ENCODE measurements at places on chromosomes 1 and 21. TPM values are rescaled to one million over a fixed set of nuclear protein-coding genes. Genes with fewer than 3 reads are reported as not detected.

- no peaks in the 10 kb centered on the region for H3K36me3 ChIP-seq
- no peak for DNase-seq
- no peaks in the 10 kb centered on the region for H3K27me3 ChIP-seq
- no peak overlapping the region for H3K4me3 ChIP-seq
- peak overlapping the region; percentile 55 for H3K27ac ChIP-seq
Observed at GRCh38 chr1:182083851-182084486, 22.5 kb upstream of the ZNF648 start.

GRCh38 chr1:89606227-89606980 lies 26.5 kb upstream of the LRRC8C start:
- no peaks in the 10 kb centered on the region for H3K27me3 ChIP-seq
- peaks cover 34% of the 10 kb centered on the region for H3K4me1 ChIP-seq
- no peaks in the 10 kb centered on the region for H3K36me3 ChIP-seq
- H3K4me3 ChIP-seq, result no peak overlapping the region

- DNase-seq, result no peak
- H3K27ac ChIP-seq, result no peak overlapping the region
- no peaks in the 10 kb centered on the region for H3K36me3 ChIP-seq
Observed at GRCh38 chr1:7670334-7671145, 100.6 kb upstream of the VAMP3 start.

GRCh38 chr1:154741327-154741726 lies 128.8 kb downstream of the KCNN3 start:
- no peaks in the 10 kb centered on the region for H3K4me1 ChIP-seq
- no peak overlapping the region for H3K4me3 ChIP-seq
- no peak for DNase-seq
- H3K27ac ChIP-seq, result no peak overlapping the region
- no peaks in the 10 kb centered on the region for H3K36me3 ChIP-seq

DNA sequence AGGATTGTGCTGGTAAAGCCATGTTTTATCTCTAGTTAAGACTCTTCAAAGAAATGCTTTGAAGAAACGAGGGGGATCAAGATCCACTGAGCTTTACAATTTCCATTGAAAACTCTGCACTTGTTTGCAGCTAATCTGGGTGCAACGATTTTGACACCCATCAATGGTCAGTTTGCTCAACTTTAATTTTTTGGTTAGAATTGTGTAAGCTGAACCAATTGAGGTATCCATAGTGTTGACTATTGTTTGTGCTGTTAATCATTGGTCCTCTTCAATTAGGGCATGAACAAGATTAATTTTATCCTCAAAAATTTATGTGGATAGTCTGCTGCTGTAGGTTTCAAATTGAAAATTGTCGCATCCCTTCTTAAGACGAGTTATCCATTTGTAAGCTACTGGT lies 17.7 kb upstream of the PLXNA2 start:
- H3K4me3 ChIP-seq, result no peak overlapping the region
- no peak for DNase-seq
- peaks cover 10% of the 10 kb centered on the region for H3K27me3 ChIP-seq
- H3K36me3 ChIP-seq, result no peaks in the 10 kb centered on the region
- H3K27ac ChIP-seq, result no peak overlapping the region

GRCh38 chr1:44467566-44467965 lies 62.5 kb downstream of the RNF220 start:
- no peaks in the 10 kb centered on the region for H3K36me3 ChIP-seq
- peaks cover 6% of the 10 kb centered on the region for H3K4me1 ChIP-seq
- no peak overlapping the region for H3K27ac ChIP-seq
- H3K27me3 ChIP-seq, result no peaks in the 10 kb centered on the region

DNA sequence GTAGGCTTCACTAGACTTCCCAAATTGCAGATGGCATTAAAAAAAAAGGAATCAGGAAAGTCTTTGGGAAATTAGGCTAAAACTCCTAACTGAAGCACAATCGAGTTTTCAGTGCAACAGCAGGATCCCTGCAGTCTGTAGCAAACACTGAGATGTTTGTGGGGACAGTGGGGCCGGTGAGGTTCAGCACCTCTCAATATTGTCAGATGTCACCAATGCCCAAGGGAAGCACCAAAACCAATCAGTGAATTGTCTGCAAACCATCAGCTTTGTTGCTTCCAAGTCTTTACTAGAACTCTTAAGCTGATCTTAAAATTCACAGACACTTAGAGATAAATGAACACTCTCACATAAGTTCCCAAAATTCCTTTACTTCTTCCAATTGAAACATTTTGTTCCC lies 2.6 kb downstream of the ERG start:
- no peaks in the 10 kb centered on the region for H3K36me3 ChIP-seq
- H3K4me1 ChIP-seq, result peaks cover 78% of the 10 kb centered on the region
- peak overlapping the region; percentile 49 for H3K4me3 ChIP-seq
- DNase-seq, result no peak

- no peaks in the 10 kb centered on the region for H3K27me3 ChIP-seq
- no peaks in the 10 kb centered on the region for H3K36me3 ChIP-seq
- no peak for DNase-seq
- no peak overlapping the region for H3K4me3 ChIP-seq
- H3K4me1 ChIP-seq, result no peaks in the 10 kb centered on the region
Observed at GRCh38 chr1:171753182-171753581, 11.3 kb upstream of the VAMP4 start.

The AK5 gene
- total RNA-seq, result 1.0 TPM

The KISS1 gene
- total RNA-seq, result not detected

The PTGER3 gene
- total RNA-seq, result 0.91 TPM
